ENCODE measurements at places on chromosomes 13 and 19. TPM values are rescaled to one million over a fixed set of nuclear protein-coding genes. Genes with fewer than 3 reads are reported as not detected.

PRODH2 gene
- 20.6 TPM for total RNA-seq

KISS1R gene
- total RNA-seq = 2.2 TPM

DNA sequence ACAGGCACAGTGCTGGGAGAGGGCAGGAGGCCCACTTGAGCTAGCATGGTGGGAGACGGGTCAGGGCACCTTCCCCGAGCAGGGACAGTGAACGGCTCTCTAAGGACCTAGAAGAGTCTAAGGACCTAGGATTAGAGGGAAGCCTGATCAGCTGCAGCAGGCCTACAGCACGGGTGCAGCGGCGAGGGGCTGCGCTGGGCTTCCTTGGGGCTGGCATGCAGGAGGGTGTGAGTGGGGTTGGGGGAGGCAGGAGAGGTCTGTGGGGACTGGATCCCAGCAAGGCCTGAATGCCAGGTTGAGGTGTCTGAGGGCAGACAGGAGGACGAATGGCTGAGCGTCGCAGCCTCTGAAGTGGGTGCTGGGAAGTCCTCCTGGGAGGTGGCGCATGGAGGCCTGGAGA is 3.6 kb downstream of the SCAF1 start:
- H3K27ac ChIP-seq = no peak overlapping the region
- H3K27me3 ChIP-seq = no peaks in the 10 kb centered on the region
- no peak for DNase-seq
- H3K36me3 ChIP-seq = no peaks in the 10 kb centered on the region

- no peaks in the 10 kb centered on the region for H3K36me3 ChIP-seq
- H3K4me1 ChIP-seq = peaks cover 11% of the 10 kb centered on the region
- H3K27ac ChIP-seq = no peak overlapping the region
- peaks cover 4% of the 10 kb centered on the region for H3K27me3 ChIP-seq
Observed at GRCh38 chr19:45655073-45655472, 12.9 kb upstream of the GIPR start.

DNA sequence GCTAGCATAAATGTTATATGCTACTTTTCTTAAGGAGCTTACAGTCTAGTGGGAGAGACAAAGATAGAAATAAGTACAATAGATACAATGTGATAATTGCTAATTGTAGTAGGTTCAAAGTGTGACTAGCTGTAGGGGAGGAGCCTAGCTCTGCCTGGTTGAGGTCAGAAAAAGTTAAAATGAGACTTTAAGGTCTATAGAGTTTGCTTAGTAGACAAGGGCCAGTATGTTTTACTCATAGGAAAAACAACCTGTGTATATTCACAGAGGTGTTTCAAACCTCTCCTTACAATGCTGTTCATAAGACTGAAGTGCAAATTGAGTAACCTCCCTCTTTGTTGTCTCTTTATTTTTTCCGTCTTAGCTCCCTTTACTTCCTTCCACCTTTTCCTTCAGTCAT is 56.1 kb downstream of the PDS5B start:
- no peaks in the 10 kb centered on the region for H3K27me3 ChIP-seq
- no peak overlapping the region for H3K4me3 ChIP-seq
- no peak for DNase-seq
- H3K27ac ChIP-seq = no peak overlapping the region
- no peaks in the 10 kb centered on the region for H3K36me3 ChIP-seq
- peaks cover 10% of the 10 kb centered on the region for H3K4me1 ChIP-seq

- no peak for DNase-seq
- H3K27ac ChIP-seq = no peak overlapping the region
- H3K4me3 ChIP-seq = no peak overlapping the region
- no peaks in the 10 kb centered on the region for H3K27me3 ChIP-seq
- peaks cover 36% of the 10 kb centered on the region for H3K36me3 ChIP-seq
Observed at GRCh38 chr19:16134510-16134909, 9.0 kb upstream of the HSH2D start.

DNA sequence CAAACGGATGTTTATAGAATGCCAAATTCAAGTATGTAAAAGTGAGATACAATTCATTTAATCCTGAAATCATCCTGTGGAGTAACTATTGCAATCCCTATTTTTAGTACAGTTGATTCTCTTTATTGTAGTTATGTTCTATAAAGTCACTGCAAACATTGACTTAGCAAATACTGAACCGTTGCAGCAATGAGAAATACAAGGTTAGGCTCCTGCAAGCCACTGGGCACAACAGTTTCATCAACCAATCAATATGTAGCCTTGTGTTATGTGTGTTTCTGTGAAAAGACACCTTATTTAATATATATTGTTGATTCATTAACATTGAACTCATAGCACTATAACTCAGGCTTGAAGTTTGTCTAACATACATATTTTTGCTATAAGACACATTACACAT is 174.4 kb downstream of the DCT start:
- H3K36me3 ChIP-seq = no peaks in the 10 kb centered on the region
- no peak overlapping the region for H3K4me3 ChIP-seq
- H3K27ac ChIP-seq = no peak overlapping the region
- peaks cover 8% of the 10 kb centered on the region for H3K4me1 ChIP-seq
- DNase-seq = no peak

Data from type B pancreatic cell (in vitro differentiated cells).